Ascending aorta (tissue), 2 donors: ENCODE measurements at places on chromosomes 6 and 20.

- no peak for DNase-seq
Observed at GRCh38 chr6:42101186-42101657, 41.2 kb downstream of the C6orf132 start.

DNA sequence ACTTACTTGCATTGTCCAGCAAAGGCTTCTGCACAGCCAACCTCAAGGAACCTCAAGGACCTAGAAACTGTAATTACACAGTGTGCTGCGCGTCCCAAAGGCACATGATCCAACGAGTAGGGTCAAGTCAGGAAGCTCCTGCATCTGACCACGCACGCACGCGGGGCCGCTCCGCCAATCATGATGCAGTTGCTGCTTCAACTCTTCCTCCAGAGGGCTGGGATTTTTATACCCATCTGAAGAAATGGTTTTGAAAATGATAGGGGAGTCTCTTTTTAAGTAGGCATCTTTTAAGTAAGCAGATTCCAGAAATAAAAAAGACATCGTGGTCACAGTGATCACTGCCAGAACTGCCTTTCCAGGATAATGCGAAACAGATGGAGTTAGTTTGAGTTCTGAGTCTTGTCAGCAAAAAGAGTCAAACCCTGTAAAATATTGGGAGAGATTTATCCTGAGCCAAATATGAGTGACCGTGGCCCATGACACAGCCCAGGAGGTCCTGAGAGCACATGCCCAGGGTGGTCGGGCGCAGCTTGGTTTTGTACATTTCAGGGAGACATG lies 34.0 kb downstream of the KIF25 start:
- DNase-seq, result no peak

DNA sequence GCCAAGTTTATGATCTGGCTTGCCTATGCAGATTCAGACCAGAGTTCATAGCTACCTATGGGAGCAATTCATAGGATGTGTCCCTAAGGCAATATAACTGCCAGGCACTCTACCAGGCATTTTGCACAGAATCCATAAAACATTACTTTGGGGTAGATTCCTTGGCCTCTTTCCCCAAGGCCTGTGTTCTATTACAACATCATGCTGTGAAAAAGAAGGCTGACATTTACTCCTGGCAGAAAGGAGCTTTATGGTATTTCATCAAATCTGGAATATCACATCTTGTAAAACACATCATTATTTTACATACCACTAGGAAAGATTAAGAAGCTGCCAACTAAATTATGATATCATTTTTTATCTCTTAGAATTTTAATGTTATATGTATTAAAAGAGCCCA lies 287.0 kb upstream of the MARCKS start:
- DNase-seq, result no peak

GRCh38 chr20:11332381-11332780 lies 585.3 kb upstream of the BTBD3 start:
- no peak for DNase-seq

DNA sequence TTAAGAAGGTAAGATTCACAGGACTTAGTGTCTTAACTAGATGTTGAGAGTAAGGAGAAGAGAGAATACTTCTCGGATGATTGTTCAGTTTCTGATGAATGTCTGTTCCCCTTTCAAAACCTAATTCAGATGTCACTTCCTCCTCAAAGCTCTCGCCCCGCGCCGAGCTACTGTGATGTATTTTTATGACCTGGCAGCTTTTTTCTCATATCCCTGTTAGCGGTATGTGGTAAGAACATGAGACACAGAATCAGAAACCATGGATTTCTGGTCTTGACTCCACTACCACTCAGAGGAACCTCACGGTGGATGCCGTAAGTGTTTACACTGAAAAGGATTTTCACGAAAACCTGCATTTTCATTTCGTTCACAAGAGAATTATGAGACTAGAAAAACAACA lies 48.4 kb downstream of the CEP43 start:
- DNase-seq, result no peak

GRCh38 chr6:112205427-112206109 lies 48.8 kb downstream of the LAMA4 start:
- no peak for DNase-seq

GRCh38 chr6:1797801-1798200 lies 188.1 kb downstream of the FOXC1 start:
- no peak for DNase-seq

DNA sequence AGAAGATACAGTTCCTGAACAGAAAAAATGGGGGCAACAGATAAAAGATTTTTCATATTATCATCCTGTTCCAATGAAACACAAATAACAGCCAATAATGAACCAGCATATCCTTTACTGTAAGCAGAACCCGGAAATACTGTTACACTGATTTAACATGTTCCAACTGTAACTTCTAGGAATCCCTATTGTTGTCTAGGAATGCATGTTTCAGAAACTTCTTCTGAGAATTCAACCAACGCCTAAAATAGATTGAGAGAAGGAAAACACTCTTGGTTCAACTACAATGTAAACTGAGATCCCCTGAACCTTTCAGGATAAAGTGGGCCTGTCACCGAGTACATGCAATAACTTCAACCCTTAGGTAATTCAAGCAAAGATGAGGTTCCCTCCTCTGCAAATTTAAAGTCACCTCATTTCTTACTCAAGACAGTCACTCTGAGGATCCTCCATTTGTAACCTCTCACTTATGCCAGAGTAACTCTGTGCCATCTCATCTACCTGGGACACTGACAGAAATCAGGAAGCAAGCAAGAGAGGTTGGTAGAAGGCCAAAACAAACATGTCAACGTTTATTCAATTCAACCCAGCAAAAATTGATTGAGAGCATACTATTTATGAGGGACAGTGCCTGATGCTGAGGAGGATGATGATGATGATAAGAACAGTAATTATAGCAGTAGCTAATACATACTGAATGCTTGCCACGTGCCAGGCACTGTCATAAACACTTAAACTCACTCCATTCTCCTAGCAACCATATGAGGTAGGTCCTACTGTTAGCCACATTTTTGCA lies 14.1 kb downstream of the UBE3D start:
- no peak for DNase-seq

DNA sequence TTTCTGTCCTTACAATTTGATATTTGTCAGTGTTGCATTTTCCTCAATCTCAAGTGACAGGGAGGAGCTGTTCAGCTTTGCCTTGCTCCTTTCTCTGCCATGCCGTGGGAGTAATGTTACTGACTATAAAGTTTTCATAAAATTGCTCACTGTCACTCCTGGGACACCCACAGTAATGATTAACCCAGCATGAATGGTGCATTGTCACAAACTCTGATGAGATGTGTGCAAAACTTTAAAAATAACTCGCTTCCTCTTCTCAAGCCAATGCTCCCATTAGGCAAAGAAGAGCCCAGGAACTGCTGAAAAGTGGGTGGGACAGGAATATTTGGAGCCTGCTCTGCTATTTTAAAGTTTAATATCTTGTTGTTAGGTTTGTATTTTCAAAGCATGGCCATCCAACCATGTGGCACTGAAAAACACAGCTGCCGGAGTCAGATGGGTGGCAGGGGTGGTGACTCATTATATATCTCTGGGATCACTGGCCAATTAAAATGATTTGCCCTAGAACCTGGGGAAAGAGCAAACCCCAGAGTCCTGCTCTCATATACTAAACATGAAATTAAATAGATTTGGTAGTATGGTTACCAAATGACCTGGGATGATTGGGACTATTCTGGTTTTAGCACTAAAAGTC lies 260.1 kb downstream of the BTBD3 start:
- DNase-seq, result no peak

DNA sequence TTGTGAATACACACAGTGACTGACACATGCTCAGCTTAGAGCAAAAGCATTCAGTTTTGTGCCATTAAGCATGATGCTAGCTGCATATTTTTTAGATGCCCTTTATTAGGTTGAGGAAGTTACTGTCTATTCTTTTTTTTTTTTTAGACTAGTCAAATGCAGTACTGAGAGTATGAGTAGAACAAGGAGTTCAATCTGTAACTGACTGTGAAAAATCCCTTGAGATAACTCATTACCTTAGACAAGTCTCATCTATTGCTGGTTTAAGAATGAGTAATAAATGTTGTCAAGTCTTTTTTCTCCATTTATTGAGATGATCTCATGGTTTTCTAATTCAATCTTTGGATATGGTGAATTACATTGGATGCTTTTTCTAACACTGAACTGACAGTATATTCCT lies 23.2 kb downstream of the AHI1 start:
- DNase-seq, result no peak

DNA sequence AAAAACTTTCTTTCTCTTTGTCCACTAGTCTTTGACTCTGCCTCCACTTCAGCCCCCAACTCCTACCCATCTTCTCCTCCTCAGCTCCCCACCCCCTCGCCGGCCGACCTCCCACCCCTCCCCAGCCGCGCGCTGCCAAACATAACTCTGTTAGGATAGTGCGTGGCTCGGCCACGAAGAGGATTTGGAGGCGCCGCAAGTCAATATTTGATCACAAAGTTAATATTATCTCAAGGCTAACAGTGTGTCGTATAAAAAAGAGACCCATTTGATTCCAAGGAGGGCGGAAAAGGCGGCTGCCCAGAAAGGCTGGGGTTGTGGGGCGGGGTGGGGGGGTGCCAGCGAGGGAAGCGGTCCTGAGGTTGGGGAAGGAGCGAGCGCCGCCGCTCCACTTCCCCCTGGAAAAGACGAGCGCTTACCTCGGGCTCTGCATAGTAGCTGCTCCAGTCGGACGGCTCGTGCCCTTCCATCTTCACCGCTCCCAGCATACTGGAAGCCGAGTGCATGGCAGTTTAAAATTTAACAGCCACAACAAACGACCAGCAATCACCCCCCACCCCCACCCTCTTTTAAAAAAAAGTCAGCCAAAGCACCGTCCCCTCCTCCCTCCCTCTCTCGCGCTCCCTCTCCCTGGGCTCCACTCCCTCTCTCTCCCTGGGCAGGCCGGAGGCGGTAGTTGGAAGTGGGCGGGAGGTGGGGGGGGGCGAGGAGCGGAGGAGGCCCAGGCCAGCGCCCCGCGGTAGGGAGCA lies 425 bp downstream of the FOXA2 start:
- no peak for DNase-seq

- no peak for DNase-seq
Observed at GRCh38 chr6:24899136-24899996, 36.4 kb downstream of the RIPOR2 start.

DNA sequence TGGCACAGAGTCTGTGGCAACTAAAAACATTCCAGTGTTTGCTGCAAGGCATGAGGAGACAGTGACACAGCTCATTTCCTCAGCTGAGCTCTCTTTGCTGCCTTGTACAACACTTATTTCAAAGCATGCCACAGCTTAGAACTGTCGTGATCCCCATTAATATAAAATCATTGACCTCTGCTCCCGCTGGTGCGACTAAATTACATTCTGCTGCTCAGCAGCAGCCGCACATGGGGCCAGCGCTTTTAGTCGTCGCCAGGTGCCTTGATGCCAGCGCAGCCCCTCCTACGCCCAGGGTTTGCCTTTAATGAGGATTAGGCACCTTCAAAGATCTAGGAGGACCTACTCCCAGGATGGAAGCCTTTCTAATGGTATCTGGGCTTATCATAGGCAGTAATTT lies 717.9 kb upstream of the POU3F2 start:
- no peak for DNase-seq

DNA sequence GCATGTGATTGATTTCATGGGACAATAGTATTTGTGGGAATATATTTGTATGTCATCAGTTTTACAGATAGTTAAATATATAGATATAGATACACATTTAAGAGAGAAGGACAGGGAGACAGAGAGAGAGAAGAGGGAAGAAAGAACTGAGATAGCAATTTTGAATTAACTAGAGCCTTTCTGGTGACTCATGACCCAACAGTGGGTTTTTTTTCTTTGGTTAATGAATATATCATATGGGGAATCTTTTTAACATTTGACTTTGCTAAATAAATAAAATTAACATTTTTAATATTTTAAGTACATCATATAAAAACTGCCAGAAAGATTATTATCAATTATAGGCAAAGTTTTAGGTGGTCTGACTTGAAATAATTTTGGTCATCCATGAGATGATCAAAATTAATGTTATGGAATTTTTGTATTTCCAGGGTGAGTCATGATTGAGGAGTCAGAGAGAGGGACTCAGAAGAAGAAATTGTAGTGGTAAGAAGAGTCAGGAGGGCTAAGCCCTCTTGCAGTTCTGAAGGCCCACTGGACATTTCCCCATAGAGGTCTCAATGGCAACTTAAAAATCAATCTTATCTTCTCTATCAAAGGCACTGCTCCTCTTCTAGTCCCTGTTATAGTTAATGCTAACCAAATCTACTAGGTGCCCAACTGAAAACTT lies 508.1 kb upstream of the MAP3K7 start:
- DNase-seq, result no peak

DNA sequence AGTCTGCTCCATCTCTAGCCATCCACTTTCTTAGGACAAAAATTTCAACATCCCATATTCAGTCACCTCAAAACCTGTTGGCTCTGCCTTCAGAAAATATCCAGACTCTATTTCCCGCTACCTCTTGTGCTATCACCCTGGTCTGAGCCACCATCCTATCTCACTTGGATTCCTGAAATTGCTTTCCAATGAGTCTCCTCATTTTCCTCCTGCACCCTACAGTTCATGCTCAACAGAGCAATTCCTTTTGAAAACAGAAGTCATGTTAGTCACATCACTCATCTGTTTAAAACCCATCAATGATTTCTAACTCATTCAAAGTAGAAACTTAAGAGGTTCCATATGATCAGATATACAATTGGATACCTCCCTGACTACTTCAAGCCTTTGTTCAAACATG lies 229.9 kb downstream of the ADGRG6 start:
- no peak for DNase-seq

DNA sequence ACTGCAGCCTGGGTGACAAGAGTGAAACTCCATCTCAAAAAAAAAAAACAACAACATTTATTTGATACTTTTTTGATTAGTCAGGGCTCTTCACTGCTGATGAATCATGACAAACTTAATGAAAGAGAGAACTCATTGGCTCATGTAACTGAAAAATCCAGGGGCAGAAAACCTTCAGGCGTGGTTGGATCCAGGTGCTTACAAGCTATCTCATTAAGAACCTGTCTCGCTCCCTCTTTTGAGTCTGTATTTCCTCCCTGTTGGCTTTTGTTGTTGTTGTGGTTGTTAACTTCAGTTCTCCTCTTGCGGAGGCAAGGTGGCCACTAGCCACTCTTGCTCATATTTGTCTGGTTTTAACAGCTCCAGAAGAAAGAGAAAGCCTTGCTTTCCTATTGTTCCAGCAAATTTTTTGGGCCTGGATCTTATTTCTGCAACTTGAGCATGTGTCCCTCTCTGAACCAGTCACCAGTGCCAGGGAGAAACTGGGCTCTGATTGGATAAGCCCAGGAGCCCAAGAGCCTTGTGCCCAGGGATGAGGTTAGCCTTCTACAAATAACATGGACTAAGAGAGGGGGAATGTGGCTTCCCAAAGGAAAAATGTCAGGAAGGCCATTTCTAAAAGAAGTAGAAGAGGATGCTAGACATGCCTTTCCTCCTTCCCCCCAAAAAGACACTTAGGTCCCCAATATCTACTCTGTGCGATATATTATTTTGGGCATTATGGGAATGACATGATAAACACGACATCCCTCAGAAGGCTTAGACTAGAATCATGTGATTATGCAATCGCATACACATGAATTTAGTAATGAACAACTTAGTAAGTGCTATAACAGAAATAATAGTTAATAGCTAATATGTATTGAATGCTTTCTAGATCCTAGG lies 64.5 kb downstream of the PHACTR2 start:
- DNase-seq, result no peak
